Stimulated activated CD4-positive, alpha-beta T cell treated with anti-CD3 and anti-CD28 coated beads, Interleukin-15, amount 100 ng/mL, for 1 hour (primary cell): ENCODE measurements at places on chromosomes 13 and 19.
A peak's percentile ranks its signal among the peaks of the same experiment; 100 is the strongest.

- DNase-seq: no peak
Observed at GRCh38 chr19:38211151-38211591, 12.9 kb downstream of the DPF1 start.

DNA sequence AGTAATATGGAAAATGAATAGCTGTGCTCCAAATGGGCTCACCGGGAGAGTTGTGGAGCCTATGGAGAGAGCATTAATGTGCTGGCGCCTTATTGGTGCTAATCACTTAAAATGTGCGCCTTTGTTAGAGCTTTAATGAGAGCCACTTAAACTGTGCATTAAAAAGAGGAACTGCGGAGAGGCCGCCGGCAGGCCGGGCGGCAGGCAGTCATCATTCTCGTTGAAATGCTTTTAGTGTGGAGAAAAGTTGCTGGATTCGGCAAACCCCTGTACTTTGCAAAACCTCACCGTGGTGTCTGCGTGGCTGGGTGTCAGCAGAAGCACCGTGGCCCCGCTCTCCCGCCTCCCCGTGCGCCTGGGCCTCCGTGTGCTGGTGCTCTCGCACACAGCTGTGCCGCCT is 105.5 kb downstream of the KDM4B start:
- no peak for DNase-seq

- no peak for DNase-seq
Observed at GRCh38 chr13:68944272-68944671, 1163.4 kb upstream of the ATXN8OS start.

- DNase-seq: peak; percentile 83
Observed at GRCh38 chr19:18007917-18008673, at the start of gene ARRDC2. ARRDC2 (plus strand) TSS chr19:18008170; CDS start chr19:18008311, 141 bp downstream.

GRCh38 chr13:52750713-52751112 is 11.1 kb upstream of the CNMD start:
- no peak for DNase-seq

DNA sequence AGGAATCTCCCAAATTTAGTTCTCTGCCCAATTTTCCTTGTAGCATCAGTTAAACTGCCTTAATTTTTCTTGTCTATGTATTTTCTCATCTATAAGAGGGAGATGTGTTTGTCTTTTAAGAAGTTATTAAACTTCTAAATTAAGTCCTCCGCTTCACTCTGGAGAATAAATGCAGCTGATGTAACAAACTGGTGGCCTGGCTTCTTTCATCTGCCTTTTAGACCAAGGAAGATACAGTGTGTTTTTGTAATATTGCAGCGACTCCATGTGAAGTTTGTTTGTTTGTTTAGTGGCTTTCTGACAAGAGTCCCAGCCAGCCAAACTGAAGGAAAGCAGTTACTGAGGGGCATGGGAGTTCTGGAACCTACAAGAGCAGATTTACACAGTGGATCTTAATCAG is 56.4 kb downstream of the KLF12 start:
- no peak for DNase-seq

DNA sequence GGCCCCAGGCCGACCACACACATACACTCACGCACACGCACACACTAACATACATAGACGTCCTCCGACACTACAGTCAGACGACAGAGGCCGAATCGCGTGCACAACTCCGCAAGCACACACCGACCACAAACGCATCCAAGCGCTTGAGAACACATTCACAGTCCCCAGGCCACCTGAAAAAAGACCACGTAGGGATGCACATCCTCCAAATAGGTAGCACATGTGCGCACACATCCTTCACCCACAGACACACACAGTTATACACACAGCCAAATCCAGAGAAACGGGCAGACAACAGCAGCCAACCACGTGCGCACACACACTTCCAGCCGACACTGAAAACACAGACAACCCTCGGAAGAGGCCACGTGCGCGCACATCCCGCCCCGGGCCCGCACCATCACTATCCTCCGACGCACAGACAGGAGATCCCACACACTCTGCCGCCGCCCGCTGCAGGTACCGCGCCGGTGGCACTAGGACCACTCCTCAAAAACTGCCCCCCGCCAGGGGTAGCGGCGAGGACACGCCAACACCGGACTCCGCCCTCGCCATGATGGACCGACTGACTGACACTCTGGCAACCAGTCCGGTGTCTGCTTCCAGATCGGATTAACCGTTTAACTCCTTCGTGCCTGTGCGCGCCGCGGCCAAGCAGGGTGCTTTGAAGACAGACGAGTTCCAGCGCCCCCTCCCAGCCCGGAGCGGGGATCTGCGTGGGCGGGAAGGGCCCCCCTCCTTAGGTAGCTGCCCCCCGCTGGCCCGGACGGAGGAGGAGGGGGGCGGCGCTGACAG is 493 bp upstream of the PDE4A start:
- no peak for DNase-seq

DNA sequence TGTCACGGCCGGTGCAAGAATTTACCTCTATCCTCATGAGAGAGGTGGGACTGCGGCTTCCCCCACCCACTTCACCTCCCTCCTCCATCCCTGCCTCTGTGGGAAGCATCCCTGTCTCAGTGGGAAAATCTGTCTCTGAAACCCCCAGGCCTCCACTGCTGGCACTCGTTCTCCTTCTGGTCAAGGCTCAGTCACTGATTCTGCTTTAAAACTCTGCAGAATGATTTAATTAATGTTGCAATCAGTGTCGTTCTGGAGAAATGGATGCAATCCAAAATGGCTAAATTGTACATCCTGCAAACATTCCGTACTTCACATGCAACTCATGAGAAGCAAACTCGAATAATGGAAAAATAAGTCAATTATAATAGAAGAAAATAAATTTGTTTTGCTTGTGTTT is 5.6 kb downstream of the RASL11A start:
- no peak for DNase-seq

DNA sequence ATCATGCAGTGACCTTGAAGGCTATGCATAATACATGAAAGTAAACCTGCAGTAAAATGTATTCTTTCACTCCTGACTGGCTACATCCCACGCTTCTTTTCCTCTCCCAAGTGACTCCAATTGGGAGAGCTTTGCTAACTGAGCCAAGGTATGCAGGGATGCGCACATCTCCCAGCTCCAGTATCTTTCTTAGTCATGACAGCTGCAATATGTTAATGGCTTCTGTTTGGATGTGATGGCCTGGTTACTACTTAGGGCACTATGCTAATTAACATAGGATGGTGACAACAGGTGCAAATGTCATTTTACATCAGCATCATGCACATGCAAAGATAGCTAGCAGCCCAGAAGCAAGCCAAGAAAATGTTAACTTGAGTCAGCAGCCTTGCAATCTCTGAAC is 134.7 kb downstream of the POU4F1 start:
- DNase-seq: no peak

GRCh38 chr19:34320277-34320676 is 44.7 kb upstream of the GPI start:
- no peak for DNase-seq

DNA sequence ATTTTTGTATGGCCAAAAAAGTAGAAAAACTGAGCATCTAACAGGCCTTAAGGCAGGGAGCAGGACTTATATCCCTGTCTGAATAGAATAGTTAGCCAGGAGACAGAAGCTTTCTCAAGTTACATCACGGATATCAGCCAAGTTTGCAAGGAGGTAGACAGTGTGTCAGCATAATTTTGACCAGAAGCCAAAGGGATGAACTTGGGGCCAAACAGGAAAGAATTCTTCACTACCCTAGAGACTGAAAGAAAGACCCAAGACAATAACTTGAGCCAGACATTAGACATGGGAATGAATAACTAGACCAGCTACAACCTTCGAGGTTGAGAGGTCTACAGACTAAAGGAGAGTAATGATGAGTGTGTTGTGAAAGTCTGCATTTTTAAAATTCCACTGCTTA is 48.1 kb upstream of the PCDH9 start:
- DNase-seq: no peak

DNA sequence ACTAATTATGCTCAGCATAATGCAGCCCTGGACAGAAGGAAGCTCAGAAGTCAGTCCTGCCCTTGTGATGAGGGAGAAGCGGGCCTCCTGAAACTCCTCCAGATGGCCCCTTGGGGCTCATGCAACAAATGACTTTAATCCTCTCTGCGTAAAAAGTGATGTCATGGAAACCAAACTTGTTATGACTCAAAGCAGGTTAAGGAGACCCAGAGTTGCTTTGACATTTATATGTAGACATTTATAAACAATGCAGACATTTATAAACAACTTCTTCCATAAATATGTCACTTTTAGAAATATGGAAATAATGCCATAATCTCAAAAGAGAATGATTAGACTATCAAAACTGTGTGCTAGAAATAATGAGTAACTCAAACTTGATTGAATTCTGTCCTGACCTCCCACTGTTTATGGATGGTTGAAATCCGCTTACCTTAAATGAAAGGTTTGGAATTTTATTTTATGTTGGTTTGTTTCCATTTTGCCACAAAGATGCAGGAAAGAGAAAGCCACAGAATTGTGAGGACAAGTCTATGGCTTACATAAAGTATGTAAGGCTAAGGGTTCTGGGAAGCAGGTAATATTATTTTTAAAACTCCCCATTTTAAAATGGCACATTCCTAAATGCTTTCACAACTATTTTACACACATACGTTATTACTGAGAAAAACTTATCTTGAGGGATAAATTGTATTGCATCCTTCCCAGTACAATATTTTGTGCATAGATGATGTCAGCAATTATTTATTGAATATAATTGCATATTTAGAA is 73.7 kb downstream of the CYSLTR2 start:
- DNase-seq: no peak

GRCh38 chr13:26784704-26785639 is 24.4 kb upstream of the GPR12 start:
- DNase-seq: no peak

GRCh38 chr19:6087074-6087571 is 23.2 kb downstream of the RFX2 start:
- DNase-seq: no peak

GRCh38 chr19:35307931-35308330 is 16.0 kb downstream of the MAG start:
- DNase-seq: no peak

DNA sequence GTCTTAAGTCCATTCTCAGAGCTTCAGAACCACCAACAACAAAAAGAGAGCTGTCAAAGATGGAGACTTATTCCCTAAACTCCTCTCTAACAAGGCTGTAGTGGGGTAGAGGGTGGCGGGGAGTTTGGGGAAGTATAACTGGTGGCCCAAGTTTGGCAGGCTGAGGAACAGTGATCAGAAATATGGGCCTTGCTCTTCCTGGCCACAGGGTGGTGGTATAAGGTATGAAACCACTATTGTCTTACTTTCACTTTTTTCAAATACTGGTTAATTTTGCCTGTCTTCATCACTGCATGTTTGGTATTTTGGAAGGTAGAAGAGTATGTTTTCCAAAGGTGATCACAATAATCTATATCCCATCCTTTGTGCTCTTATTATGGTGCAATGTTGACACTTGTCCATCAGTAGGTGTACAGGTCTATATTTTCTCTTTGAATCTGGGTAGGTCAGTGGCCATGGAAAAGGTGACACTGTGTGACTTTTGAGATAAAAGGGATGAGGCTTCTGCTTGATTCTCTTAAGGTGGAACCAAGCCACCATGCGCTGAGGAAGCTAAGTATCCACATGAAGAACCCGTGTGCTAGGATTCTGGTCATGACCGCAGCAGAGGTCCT is 23.2 kb upstream of the GPC5 start:
- no peak for DNase-seq

- DNase-seq: no peak
Observed at GRCh38 chr13:98547455-98547854, 29.5 kb downstream of the STK24 start.

DNA sequence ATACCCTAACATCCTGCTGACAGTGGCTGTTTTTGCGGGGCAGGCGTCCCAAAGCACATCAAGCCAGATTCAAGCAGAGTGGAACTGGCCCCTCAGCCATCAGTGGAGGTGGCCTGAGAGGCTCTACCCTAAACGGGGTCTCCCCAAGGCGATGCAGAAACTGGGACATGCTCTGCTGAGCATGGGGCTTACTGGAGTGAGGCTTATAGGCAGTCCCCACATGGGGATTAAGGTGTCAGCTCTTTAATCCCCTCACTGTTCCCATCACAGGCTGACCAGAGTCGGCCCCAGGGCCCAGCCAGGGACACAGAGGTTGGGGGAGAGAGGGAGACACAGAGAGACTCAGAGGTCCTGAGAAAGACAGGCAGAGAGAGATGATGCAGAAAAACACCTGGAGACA is 17.0 kb downstream of the CYP2F1 start:
- no peak for DNase-seq

- no peak for DNase-seq
Observed at GRCh38 chr13:63737418-63737817, 2321.8 kb upstream of the PCDH20 start.

GRCh38 chr13:47480121-47480520 is 521.0 kb downstream of the SUCLA2 start:
- DNase-seq: no peak

- no peak for DNase-seq
Observed at GRCh38 chr13:62781866-62782265, 1366.2 kb upstream of the PCDH20 start.

DNA sequence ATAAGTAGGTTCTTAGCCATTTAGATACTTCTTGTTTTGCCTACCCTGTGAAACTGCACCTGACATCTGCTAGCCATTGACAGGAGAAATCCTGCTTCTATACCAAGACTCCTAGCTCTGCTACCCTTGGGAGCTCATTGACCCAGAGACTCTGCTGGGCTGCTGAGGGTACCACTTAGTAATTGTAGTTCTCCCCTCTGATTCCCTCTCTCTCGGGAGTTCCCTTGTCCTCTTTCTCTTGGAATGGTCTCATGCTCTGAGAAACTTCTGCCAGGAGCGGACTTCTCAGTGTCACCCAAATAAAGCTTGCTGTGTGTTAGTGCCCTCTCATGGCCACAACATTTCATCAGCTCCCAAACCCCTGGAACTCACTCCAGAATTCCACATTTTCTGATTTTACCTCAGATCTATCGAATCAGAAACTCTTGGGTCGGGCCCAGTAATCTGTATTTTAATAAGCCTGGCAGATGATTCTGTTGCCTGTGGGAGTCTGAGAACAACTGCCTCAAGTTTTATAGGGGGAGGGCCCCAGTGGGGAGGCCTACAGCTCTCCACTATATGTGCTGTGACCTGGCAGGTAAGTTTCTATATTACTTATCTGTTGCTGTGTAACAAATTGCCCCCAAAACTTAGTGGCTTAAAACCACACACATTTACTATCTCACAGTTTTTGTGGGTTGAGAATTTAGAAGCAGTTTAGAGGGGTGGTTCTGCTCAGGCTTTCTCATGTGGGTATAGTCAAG is 221.1 kb downstream of the TDRD3 start:
- DNase-seq: no peak

DNA sequence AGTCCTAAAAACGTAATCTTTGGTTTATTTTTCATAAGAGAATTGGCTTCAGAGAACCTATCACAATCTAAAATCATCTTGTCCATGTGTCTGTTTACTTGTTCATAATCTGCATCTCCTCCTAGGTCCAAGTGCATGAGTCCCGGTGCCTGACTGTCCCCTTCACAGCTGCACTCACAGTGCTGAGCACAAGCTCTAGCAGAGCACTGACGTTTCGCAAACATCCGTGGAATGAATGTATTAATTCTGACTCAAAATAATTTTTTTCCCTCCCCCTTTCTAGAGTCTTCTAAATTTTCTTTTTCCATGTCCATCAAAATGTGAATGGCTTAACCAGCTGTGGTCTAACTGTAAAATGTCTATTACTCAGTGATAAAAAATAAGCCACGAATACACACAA is 245.5 kb upstream of the TSHZ3 start:
- no peak for DNase-seq

GRCh38 chr13:26255691-26256277 is 1.9 kb downstream of the CDK8 start:
- DNase-seq: no peak

GRCh38 chr19:42436006-42436405 is 6.7 kb downstream of the CXCL17 start:
- no peak for DNase-seq
